ENCODE measurements at places on chromosomes 2 and 18.

GRCh38 chr2:172917716-172918115, 157.9 kb upstream of the MAP3K20 start:
- DNase-seq = no peak

DNA sequence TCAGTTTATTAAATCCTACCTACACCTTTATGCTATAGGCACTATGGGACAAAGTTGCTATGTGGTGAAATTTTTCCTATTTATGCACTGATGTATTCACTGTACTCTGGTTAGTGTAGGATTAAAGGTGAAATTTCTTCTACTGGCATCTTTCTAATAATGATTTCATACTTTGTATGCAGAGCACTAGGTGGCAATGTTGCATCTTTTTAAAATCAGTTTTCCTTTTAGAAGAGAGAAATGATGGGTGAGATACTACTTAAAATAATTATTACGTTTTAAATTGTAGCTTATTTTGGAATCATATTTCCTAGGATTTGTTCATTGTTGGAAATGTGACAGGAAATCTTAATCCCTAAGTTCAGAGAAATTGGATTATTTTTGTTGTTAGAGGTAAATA, 150.9 kb downstream of the CD8B2 start:
- no peak for DNase-seq

DNA sequence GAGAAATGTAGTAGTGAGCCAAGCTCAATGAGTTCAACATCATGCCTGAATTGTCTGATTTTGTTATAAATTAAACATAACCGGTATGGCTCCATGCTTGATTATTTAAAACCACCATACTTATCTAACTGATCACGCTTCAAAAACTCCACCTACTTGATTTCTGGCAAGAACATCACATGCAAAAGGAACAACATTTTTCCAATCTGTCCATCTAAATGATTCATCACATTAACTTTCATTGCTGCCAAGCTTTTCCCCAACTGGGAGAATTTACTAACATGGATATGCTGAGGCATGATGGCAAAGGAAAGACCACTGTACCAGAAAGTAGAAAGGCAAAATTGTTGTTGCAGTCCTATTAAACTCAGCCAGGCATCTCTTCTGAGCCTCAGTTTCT, 286.8 kb downstream of the TRIB2 start:
- no peak for DNase-seq

DNA sequence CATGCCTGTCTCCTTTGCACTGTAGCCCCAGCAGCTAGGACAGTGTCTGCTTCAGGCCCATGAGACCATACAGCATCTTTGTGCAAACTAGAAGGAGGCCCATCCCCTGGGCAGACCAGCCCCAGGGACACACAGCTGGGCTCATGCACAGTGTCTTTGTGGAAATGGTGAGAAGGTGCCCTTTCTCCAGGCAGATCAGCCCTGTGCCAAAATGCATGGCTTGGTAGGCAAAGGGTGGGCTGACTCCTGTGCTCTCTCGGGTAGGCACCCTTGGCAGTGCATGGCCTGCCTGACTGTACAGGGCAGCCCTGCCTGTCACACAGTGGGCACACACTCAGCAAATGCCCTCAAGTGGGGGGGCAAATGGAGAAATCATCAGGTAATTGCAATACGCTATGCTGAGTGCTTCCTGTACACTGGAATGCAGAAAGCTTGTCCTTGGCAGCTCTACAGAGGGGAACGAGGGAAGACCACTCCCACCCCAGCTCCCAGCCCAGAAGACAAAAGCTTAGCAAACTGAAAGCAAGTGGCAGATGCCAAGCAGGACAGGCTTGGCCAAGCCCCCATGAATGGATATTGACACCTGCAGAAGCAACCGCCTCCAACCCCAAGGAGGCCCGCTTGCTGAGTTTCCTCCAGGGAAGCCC, 21.6 kb downstream of the TNS1 start:
- peak; percentile 39 for DNase-seq

GRCh38 chr2:54052825-54053718, 62.3 kb upstream of the ACYP2 start:
- no peak for DNase-seq

- DNase-seq = no peak
Measured at GRCh38 chr18:32805354-32805753, 32.5 kb upstream of the KLHL14 start.

DNA sequence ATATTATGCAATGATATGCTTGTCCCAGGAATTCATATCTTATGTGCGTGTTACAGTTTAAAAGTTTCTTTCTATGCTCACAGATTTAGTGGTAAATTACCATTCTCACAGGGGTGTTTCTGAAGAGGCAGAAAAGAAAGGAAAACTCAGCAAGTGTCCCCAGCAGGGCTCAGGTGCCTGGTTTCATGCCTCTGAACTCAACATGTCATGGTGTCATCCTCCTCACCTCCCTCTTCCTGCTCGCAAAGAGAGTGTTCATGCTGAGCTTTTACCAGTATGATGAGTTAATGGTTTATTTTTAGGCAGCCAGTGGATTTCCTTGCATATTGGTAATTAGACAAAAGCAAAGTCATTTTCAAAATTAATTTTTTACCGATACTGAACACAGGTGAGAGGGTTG, 492.9 kb upstream of the ZEB2 start:
- no peak for DNase-seq

- DNase-seq = no peak
Measured at GRCh38 chr2:121454549-121455090, 76.1 kb upstream of the RNU4ATAC start.

- DNase-seq = no peak
Measured at GRCh38 chr2:212344131-212344530, 194.5 kb downstream of the ERBB4 start.

- no peak for DNase-seq
Measured at GRCh38 chr2:203400805-203401585, 72.8 kb downstream of the ABI2 start.

DNA sequence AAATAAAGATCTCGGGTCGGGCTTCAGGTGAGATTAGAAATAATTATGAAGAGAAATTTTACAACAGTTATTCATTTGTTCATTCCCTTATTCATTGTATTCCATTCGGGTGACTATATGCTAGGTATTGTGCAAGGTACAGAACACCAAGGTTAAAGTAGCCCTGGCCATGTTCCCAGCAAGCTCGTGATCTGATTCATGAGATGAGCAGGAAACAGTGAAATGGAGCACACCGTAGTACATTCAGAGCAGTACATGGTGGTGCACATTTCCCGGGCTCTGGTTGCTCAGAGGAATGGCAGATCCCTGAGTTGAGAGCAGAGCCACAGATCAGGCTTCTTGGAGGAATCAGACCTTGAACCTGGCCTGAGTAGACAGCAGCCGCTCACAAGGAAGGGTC, 87.7 kb downstream of the PRKRA start:
- no peak for DNase-seq

DNA sequence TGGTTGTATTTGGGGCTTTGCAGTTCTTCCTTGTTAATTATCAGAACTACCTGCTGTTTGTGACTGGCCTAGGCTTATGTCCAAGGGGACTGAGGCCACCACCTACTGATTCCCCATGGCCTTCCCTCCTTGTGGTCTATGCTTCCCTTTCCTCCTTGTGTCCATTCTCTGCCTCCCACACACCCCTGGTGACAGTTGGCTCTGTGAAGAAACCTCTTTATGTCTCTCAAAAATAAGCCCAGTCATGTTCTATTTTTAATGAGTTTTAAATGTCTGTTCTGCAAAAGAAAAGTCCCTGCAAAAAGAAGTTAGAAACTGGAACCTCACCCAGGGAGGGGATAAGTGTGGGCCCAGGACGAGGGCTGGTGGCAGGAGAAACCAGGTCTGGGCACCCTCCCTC, 105.0 kb downstream of the SMC6 start:
- no peak for DNase-seq

GRCh38 chr18:28063926-28064325, 113.0 kb downstream of the CDH2 start:
- no peak for DNase-seq

GRCh38 chr2:48617618-48618017, at the start of gene GTF2A1L:
GTF2A1L (plus strand) TSS chr2:48617856; CDS start chr2:48617875, 19 bp downstream.
- no peak for DNase-seq

All from retina (tissue), 1 donor.